ENCODE measurements at places on chromosomes 3 and 15.
A peak's percentile ranks its signal among the peaks of the same experiment; 100 is the strongest.

DNA sequence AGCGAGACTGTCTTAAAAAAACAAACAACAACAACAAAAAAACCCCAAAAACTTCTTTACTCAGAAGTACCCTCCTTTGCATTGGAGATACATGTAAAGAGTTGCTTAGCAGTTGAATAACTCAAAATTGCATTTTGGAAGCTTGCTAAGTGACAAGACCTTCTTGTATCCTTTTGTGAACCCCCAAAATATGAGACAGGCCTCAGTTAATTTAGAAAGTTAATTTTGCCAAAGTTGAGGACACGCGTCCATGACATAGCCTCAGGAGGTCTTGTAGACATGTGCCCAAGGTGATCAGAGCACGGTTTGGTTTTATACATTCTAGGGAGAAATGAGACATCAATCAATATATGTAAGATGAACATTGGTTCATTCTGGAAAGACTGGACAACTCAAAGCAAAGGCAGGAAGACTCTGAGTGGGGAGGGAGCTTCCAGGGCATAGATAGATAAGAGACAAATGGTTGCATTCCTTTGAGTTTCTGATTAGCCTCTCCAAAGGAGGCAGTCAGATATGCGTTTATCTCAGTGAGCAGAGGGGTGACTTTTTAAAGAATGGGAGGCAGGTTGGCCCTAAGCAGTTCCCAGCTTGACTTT, 1.7 kb upstream of the ARF4 start:
- no peak for DNase-seq

- DNase-seq, result no peak
These were observed 54.5 kb upstream of the C3orf80 start for GRCh38 chr3:160170409-160171370.

DNA sequence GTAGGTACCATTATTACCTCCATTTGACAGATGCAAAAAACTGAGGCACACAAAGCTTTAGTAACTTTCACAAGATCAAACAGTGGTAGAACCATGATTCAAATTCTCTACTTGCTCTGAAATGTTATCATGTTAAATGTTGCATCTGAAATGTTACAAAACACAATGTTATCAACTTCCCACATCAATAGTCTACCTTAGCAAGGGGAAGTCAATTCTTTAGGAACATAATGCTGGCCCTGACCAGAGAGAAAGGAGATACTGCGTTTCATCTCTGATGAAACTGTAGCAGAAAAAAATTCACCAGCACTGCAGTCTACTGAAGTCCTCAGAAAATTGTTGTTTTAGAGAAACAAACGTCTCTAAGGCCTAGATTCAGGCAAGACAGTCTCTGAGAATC, 174.1 kb downstream of the SATB1 start:
- no peak for DNase-seq

- DNase-seq, result no peak
These were observed 443.3 kb upstream of the ATP11B start for GRCh38 chr3:182349951-182350517.

- DNase-seq, result no peak
These were observed 60.5 kb upstream of the MME start for GRCh38 chr3:155019575-155019974.

DNA sequence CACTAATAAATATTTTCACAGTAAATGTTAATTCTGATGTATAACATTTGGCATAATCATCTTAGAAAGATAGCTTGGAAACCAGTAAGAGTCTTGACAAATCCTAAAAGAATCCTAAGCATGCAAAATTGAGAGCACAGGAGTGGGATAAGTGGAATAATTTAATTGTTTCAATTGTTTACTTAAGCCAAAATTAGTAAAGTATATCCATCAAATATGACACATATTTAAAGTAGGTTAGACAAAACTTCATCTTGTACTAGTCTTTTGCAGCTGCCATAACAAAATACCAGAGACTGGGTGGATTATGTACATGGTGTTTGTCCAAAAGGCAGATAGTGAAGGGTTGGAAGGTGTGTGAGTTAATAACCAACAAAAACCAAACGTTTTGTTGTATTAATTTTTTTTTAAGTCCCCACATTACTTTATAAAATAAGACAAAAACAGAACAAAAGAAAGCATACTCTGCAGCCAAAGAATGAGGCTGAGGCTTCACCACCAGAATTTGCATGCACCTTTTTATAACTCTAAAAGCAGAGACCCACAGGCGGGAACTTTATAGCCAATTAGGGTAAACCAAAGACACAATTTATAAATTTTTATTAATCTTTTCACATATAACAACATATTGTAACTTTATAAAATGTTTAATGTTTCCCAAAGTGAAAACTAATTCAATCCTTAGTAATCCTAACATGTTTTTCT, 41.9 kb upstream of the CD200R1L start:
- peak; percentile 4 for DNase-seq

- no peak for DNase-seq
These were observed 112.7 kb downstream of the NFKBIZ start for GRCh38 chr3:101962055-101962454.

DNA sequence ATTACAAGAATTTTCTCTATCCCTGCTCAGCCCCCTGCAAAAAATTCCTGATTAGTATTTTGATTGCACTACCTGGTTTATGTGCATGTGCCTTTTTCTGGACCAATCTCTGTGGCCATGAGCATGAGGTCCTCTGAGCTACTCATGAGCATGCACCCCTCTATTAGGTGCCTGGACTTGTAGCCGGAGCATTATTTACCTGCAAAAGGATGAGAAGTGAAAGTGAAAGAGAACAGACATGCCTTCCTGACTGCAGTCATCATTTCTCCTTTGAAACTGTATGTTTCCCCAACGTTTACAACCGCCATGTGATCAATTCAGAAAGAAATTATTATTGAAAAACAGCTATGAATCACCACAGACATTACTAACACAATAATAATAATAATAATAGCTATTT, 1008.8 kb downstream of the ROBO2 start:
- no peak for DNase-seq

- DNase-seq, result no peak
These were observed 1.4 kb downstream of the MBNL1 start for GRCh38 chr3:152269831-152270734.

GRCh38 chr3:147387885-147388699, 18.3 kb downstream of the ZIC4 start:
- DNase-seq, result no peak
